ENCODE measurements at places on chromosomes 5 and 9. TPM values are rescaled to one million over a fixed set of nuclear protein-coding genes. Genes with fewer than 3 reads are reported as not detected.

BRD9 gene
- 17.6 TPM for polyA plus RNA-seq

DENND1A gene
- polyA plus RNA-seq = 6.5 TPM

FST gene
- polyA plus RNA-seq = 0.55 TPM

SAXO1 gene
- 0.13 TPM for polyA plus RNA-seq

TGFBI gene
- 0.07 TPM for polyA plus RNA-seq

OCLN gene
- 0.12 TPM for polyA plus RNA-seq

TRPM6 gene
- not detected for polyA plus RNA-seq

- no peak overlapping the region for H3K27ac ChIP-seq
- DNase-seq = no peak
- no peak overlapping the region for H3K4me3 ChIP-seq
- no peaks in the 10 kb centered on the region for H3K36me3 ChIP-seq
- H3K4me1 ChIP-seq = peaks cover 9% of the 10 kb centered on the region
These were observed 53.9 kb downstream of the RFX3 start for GRCh38 chr9:3471883-3472282.

DNA sequence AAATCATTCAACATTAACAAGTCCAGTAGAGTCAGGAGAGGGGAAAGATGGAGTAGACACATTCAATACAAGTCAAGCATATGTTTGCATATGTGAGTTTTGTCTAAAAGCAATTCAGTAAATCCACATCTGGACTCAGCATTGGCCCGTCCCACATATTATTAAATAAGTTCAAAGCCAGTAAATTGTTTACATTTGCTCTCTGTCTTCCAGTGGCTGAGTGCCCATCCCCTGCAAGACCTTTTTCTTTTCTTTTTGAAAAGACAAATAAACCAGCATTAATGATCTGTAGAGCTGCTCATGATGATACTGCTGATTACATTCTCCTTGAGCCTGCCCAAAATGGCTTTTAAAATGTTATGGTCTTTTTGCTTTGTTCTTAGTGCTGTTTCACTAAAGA lies 71.1 kb downstream of the TNC start:
- no peak overlapping the region for H3K4me3 ChIP-seq
- no peaks in the 10 kb centered on the region for H3K4me1 ChIP-seq
- H3K27ac ChIP-seq = no peak overlapping the region
- H3K36me3 ChIP-seq = no peaks in the 10 kb centered on the region

- H3K4me3 ChIP-seq = no peak overlapping the region
- no peak for DNase-seq
- H3K4me1 ChIP-seq = no peaks in the 10 kb centered on the region
- H3K36me3 ChIP-seq = no peaks in the 10 kb centered on the region
- no peaks in the 10 kb centered on the region for H3K27me3 ChIP-seq
- H3K27ac ChIP-seq = no peak overlapping the region
These were observed 20.1 kb downstream of the ATOX1 start for GRCh38 chr5:151738125-151738848.

GRCh38 chr5:159821461-159821940 lies 94.8 kb upstream of the ADRA1B start:
- no peaks in the 10 kb centered on the region for H3K4me1 ChIP-seq
- H3K4me3 ChIP-seq = no peak overlapping the region
- no peaks in the 10 kb centered on the region for H3K27me3 ChIP-seq
- H3K36me3 ChIP-seq = no peaks in the 10 kb centered on the region
- H3K27ac ChIP-seq = no peak overlapping the region
- DNase-seq = no peak

DNA sequence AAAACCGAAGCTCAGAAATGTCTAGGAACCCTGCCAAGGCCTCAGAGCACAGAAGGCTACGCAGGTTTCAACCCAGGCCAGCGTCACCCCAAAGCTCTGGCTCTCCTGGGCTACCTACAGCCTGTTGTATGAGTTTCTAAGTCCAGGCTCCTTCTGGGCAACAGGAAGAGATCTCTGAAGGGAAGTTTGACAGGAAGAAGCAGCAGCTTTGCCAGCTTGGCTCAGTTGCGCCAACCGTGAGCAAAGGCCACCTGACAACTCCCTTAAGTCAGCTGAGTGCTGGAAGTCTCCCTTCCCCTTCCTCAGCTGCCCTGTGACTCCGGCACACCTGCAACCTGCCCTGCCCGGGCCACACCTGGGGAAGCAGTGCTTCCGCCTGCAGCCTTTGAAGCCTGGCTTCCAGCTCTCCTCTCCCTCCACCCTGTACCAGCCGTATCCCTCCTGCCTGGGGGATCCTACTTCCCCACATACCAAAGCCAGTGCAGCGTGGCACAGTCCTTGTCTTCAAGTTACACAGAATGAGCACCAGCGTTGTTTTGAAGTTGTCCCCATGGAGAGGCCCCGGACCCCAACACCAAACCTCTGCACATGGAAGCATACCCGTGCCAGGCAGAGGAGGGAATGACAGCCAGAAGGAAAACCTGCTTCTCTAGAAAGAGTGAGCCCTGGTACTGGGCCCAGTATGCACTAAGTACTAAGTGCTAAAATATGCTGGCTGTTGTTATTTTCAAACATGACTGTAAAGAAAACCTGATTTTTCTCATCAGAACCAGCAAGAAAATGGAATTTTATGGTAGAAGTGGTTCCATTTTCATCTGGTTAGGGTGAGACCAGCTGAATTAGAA lies 36.5 kb downstream of the SHB start:
- no peaks in the 10 kb centered on the region for H3K27me3 ChIP-seq
- H3K4me3 ChIP-seq = no peak overlapping the region
- H3K4me1 ChIP-seq = no peaks in the 10 kb centered on the region

DNA sequence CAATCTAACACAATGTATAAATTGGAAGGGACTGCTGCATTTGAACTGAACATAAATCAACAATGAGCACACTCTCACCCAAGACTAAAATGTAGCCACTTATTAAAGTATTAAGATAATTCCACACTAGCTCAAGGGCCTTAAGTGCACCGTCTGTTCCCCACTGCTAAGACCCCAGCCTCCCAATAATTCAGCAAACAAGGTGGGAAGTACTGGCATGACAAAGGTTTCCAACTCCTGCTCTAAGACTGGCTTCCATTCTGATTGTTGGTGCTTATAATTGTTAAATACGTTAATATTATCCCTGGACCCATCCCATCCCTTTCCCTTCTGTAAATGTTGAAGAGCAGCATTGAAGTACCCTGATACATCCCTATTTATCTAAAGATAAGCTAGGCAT lies 636.7 kb downstream of the NR2F1-AS1 start:
- H3K4me3 ChIP-seq = no peak overlapping the region
- H3K36me3 ChIP-seq = no peaks in the 10 kb centered on the region
- no peak for DNase-seq
- no peak overlapping the region for H3K27ac ChIP-seq

DNA sequence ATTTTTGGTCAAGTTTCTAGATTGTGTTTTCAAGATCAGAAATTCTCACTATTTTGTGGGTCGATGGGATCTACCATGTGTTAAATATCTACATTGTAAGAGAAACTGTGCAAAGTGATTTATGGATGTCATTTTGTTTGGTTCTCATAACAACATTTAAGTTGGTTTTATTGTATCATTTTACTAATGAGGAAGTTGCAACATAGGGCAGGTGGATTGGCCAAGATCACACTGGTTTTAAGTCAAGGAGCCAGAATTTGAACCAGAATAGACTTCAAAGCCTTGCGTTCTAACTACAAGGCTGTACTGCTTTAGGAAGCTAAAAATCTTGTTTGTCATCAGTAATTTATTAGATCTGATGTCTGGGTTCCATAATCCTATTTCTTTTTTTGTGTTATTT lies 23.4 kb downstream of the SH3TC2 start:
- no peak overlapping the region for H3K27ac ChIP-seq
- H3K36me3 ChIP-seq = no peaks in the 10 kb centered on the region
- no peak for DNase-seq
- H3K4me3 ChIP-seq = no peak overlapping the region
- no peaks in the 10 kb centered on the region for H3K4me1 ChIP-seq
- H3K27me3 ChIP-seq = no peaks in the 10 kb centered on the region

GRCh38 chr9:93659837-93660177 lies 83.4 kb downstream of the PHF2 start:
- no peak for DNase-seq
- no peaks in the 10 kb centered on the region for H3K4me1 ChIP-seq
- H3K27ac ChIP-seq = no peak overlapping the region
- peaks cover 96% of the 10 kb centered on the region for H3K36me3 ChIP-seq
- no peak overlapping the region for H3K4me3 ChIP-seq
- H3K27me3 ChIP-seq = no peaks in the 10 kb centered on the region

- H3K36me3 ChIP-seq = no peaks in the 10 kb centered on the region
- no peaks in the 10 kb centered on the region for H3K27me3 ChIP-seq
- no peak overlapping the region for H3K4me3 ChIP-seq
- no peak overlapping the region for H3K27ac ChIP-seq
These were observed 369.6 kb downstream of the CYLC2 start for GRCh38 chr9:103364753-103365152.

DNA sequence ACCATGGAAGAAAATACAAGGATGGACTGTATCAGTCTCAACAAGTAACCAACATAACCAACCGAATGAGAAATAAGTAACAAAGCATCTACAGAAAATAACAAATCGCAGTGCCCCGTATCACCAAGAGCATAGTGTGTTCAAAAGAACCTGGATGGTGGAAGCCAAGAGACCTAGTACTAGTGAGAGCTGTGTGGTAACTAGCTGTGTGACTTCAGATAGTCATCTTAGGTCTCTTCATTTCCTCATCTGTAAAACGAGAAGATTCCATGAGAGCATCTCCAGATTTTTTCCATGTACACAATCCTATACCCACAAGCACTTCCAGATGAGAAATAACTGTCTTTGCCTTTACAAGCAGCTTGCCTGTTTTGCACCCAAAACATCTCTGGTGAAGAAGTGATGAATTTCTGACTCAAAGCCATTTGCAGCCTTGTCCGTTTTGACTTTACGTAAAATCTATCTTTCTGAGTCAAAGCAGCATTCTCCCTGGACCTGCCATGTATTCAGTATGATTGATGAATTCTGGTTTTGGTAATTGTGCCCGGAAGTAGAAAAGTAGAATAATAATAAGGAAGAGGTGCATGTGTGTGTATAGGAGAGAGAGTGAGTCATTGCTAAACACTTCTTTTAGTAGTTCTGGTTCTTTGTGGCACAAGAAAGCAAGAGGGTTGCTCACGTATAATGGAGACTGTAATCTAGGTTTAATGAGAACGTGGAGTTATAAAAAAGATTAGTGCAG lies 41.0 kb downstream of the AOPEP start:
- DNase-seq = no peak
- no peaks in the 10 kb centered on the region for H3K4me1 ChIP-seq
- no peak overlapping the region for H3K27ac ChIP-seq
- no peaks in the 10 kb centered on the region for H3K27me3 ChIP-seq

DNA sequence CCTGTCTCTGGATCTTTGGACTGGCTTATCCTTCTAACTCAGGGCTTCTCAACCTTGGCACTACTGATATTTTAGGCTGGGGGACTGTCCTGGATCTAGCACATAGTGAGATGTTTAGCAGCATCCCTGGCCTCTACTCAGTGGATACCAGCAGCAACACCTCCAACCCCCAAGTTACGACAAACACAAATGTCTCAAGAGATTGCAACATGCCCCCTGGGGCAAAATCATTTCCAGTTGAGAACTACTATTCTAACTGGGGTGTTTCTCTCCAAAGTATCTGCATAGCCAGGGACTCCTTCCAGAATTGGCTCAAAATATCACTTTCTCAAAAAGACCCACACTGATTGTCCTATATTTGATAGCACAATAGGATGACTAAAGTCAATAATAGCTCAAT lies 7.2 kb upstream of the TLR4 start:
- H3K27ac ChIP-seq = no peak overlapping the region
- no peaks in the 10 kb centered on the region for H3K36me3 ChIP-seq
- no peak for DNase-seq
- H3K4me1 ChIP-seq = no peaks in the 10 kb centered on the region
- no peak overlapping the region for H3K4me3 ChIP-seq
- no peaks in the 10 kb centered on the region for H3K27me3 ChIP-seq

DNA sequence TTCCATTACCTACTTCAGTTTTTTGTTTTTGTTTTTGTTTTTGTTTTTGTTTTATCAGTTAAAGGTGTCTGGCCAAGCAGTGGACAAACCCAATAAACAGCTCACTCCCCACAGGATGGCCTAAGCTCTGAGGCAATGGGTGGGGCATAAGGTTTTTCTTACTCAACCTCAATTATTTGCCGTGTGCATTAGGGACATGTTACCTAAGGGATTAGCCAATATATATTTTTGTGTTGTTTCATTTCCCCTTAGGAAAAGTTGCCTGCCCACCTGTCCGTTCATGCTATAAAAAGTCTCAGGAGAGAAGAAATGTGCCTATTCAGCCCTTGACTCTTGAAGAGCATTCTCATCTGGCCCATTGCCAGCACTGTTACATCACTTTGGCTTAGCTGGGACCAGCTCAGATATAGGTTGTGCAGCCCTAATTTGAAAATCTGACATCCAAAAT lies 7.3 kb downstream of the SH3RF2 start:
- H3K4me3 ChIP-seq = no peak overlapping the region
- H3K27ac ChIP-seq = no peak overlapping the region
- DNase-seq = no peak
- no peaks in the 10 kb centered on the region for H3K27me3 ChIP-seq
- no peaks in the 10 kb centered on the region for H3K36me3 ChIP-seq

- no peaks in the 10 kb centered on the region for H3K36me3 ChIP-seq
- H3K27me3 ChIP-seq = no peaks in the 10 kb centered on the region
- H3K4me1 ChIP-seq = no peaks in the 10 kb centered on the region
- H3K27ac ChIP-seq = no peak overlapping the region
These were observed 55.4 kb upstream of the LRRTM2 start for GRCh38 chr5:138930371-138931097.

GRCh38 chr9:120791161-120791560 lies 2.1 kb downstream of the FBXW2 start:
- peaks cover 34% of the 10 kb centered on the region for H3K4me1 ChIP-seq
- H3K27me3 ChIP-seq = no peaks in the 10 kb centered on the region
- peak overlapping the region; percentile 92 for H3K27ac ChIP-seq
- no peaks in the 10 kb centered on the region for H3K36me3 ChIP-seq

DNA sequence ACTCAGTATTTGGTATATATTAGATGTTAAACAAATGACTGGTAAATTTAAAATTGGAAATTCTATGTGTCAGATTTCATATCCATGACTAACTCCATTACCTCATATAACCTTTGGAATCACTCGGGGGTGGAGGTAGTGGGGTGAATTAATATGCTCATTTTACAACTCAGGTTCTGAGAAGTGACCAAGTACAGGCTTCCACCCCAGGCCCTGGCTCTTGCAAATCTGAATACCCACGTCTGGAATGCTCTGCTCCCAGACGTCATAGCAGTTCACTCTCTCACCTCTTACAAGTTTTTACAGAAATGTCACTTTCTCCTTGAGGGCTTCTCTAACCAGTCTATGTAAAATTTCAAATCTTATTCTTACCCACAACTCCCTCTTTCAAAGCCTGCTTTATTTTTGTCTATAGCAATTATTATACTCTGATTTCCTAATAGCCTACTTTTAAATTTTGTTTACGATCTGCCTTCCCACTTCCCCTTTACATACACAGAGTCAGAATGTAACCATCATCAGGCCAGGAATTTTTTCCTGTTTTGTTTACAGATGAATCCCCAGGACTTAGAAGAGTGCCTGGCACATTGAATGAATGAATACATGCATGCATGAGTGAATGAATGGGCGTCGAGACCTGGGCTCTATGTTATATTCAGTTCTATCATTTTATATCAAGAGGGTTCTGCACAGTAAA lies 134.1 kb upstream of the IFNE start:
- no peaks in the 10 kb centered on the region for H3K36me3 ChIP-seq
- peaks cover 20% of the 10 kb centered on the region for H3K4me1 ChIP-seq
- DNase-seq = no peak
- H3K4me3 ChIP-seq = no peak overlapping the region

- no peaks in the 10 kb centered on the region for H3K4me1 ChIP-seq
- H3K27me3 ChIP-seq = no peaks in the 10 kb centered on the region
- no peaks in the 10 kb centered on the region for H3K36me3 ChIP-seq
- H3K27ac ChIP-seq = no peak overlapping the region
- no peak overlapping the region for H3K4me3 ChIP-seq
- DNase-seq = no peak
These were observed 271.5 kb upstream of the PANK3 start for GRCh38 chr5:168850683-168851082.

Measured in naive thymus-derived CD4-positive, alpha-beta T cell (primary cell).